ENCODE measurements at places on chromosomes 4 and X. TPM values are rescaled to one million over a fixed set of nuclear protein-coding genes. Genes with fewer than 3 reads are reported as not detected.

- no peak overlapping the region for H3K4me3 ChIP-seq
- no peaks in the 10 kb centered on the region for H3K27me3 ChIP-seq
- H3K4me1 ChIP-seq, result peaks cover 10% of the 10 kb centered on the region
- peaks cover 7% of the 10 kb centered on the region for H3K36me3 ChIP-seq
Measured at GRCh38 chr4:153509724-153510123, 43.6 kb downstream of the TMEM131L start.

GRCh38 chr4:128623508-128624215 is 185.8 kb upstream of the JADE1 start:
- H3K4me1 ChIP-seq, result no peaks in the 10 kb centered on the region
- no peak overlapping the region for H3K4me3 ChIP-seq
- H3K27ac ChIP-seq, result no peak overlapping the region
- DNase-seq, result no peak

DNA sequence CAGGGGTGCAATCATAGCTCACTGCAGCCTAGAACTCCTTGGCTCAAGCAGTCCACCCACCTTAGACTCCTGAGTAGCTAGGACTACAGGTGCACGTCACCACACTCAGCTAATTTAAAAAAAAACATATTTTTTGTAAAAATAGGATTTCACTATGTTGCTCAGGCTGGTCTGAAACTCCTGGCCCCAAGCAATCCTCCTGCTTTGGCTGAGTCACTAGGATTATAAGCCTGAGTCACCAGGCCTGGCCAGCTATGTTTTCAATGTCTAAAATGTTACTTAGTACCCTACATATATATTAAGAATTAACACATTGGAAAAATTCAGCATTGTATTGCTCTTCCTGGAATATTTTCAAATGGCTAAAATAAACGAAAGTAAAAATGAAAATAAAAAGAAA is 37.5 kb downstream of the PNPLA4 start:
- H3K27me3 ChIP-seq, result peaks cover 5% of the 10 kb centered on the region
- no peak overlapping the region for H3K27ac ChIP-seq
- no peaks in the 10 kb centered on the region for H3K4me1 ChIP-seq
- no peak for DNase-seq

The VCX3A gene
- not detected for total RNA-seq

The KIAA1210 gene
- 0.18 TPM for total RNA-seq

The GSX2 gene
- total RNA-seq, result 0.04 TPM

- H3K4me3 ChIP-seq, result no peak overlapping the region
- peak; percentile 4 for DNase-seq
- H3K4me1 ChIP-seq, result no peaks in the 10 kb centered on the region
Measured at GRCh38 chr4:21656832-21657231, 291.7 kb downstream of the KCNIP4 start.
